Left forelimb (tissue), 1 donor: ENCODE measurements at places on chromosomes 6 and 20.

GRCh38 chr6:45927421-45928320 is 88.0 kb downstream of the CLIC5 start:
- no peak for DNase-seq

- no peak for DNase-seq
Observed at GRCh38 chr6:135329851-135330803, 149.0 kb downstream of the MYB start.

GRCh38 chr6:27295301-27296079 is 16.6 kb downstream of the POM121L2 start:
- no peak for DNase-seq

DNA sequence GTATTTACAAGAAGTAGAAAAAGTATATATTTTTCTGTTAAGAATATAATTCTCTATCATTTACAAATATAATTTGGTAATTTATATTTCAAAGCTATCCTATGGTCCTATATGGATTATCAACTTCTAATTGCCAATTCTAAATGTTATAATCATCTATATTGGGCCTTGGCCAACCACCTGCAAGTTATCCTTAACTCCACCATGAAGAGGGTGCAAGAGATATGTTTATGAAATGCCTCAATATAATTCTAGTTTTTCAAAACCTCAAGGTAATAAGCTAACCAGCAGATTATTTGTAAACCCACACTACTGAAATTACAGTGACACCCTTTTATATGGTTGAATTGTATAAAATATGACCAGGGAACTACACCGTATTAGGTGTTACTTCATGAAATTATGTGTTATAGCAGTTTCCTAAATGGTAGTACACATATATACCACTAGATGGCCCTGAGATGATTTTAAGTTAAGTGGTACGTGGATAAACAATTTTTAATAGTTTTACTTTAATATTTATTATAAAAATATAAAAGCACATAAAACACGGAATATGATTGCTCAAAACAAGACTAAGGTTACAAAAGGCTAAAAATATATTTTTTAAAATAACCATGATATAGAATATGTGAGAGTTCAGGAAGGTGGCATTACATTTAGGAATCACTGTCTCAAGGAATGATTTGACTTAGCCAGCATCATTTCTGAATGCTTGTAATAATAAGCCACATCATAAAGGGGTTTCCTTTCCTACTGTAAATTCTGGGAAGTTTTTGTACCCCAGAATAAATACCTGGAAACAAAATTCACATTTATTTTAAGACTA is 9.8 kb upstream of the PNISR start:
- no peak for DNase-seq

DNA sequence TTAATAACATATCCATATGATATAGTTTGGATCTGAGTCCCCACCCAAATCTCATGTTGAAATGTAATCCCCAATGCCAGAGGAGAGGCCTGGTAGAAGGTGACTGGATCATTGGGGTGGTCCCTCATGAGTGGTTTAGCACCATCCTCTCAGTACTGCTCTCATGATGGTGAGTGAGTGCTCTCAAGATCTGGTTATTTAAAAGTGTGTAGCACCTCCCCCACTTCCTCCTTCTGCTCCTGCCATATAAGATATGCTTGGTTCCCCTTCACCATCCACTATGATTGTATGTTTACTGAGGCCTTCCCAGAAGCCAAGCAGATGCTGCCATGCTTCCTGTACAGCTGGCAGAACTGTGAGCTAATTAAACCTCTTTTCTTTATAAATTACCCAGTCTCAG is 22.9 kb downstream of the IRF4 start:
- no peak for DNase-seq

GRCh38 chr20:37406010-37406998 is 60.4 kb downstream of the SRC start:
- no peak for DNase-seq

DNA sequence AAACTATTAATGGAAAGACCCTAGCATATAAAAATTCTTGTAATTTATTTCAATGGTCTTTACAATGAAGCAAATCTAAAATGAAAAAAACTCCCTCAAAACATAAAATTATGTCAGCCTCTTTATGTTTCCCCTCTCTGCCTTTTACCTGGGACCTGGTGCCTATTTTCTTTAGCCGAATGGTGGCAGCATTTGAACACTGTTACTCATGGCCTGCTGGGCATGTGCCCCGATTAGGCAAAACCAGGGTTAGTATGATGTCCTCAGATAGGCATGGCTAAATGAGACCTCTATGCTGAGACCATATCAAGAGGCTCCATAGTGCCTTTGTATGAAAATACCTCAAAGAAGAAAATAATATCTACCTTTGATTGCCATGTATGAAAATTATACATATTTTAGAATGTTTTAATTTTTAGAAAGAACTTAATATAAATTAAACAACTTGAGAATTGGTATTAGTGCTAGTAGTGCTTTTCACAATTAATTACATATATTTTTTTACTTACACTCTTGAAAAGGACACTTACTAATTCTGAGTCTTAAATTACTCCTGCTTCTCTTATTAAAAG is 22.5 kb upstream of the C6orf58 start:
- DNase-seq: no peak
